Transverse colon (tissue), 4 donors: ENCODE measurements at places on chromosomes 1 and 21. TPM values are rescaled to one million over a fixed set of nuclear protein-coding genes. Genes with fewer than 3 reads are reported as not detected.

TFF2 gene
- total RNA-seq, result not detected

- DNase-seq, result no peak
- no peak overlapping the region for H3K4me3 ChIP-seq
- H3K27ac ChIP-seq, result no peak overlapping the region
- H3K27me3 ChIP-seq, result no peaks in the 10 kb centered on the region
- H3K36me3 ChIP-seq, result no peaks in the 10 kb centered on the region
- H3K4me1 ChIP-seq, result no peaks in the 10 kb centered on the region
Observed at GRCh38 chr1:88922214-88922613, 30.8 kb upstream of the GTF2B start.

- peaks cover 47% of the 10 kb centered on the region for H3K36me3 ChIP-seq
- H3K4me3 ChIP-seq, result no peak overlapping the region
Observed at GRCh38 chr1:55144886-55145285, 70.3 kb downstream of the USP24 start.

DNA sequence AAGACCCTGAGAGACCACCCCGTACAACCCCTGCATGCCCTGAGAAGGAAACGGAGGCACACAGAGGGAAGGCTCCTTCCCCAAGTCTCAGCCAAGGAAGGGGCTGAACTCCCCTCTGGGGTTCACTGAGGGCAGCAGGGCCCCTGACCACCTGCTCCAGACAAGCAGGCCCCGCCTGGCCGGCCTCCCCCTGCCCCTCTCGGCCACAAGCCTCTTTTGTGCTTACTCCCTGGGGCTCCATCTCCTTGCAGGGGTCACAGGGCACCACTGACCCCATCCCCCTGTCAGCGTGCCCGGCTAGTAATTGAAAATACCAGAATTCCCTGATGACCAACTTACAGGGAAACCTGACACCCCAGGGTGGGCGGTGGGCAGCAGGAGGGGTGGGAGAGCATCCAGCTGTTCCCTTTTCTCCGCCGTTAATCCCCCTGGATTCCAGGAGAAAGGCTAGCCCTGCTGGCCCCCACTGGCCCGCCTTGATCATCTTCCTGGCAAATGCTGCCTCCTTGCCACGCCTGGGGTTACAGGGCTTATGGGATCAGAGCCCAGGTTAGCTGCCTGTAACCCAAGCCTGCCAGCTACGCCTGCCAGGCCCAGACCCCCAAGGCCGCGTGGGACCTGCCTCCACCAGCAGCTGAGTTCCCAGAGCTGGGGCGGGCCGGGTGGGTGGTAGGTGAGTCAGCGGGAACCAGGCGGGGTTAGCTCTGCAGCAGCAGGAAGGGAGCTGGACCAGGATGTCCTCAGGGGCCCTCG, 96.1 kb downstream of the LACTBL1 start:
- H3K4me3 ChIP-seq, result no peak overlapping the region
- DNase-seq, result no peak
- no peaks in the 10 kb centered on the region for H3K36me3 ChIP-seq
- H3K27ac ChIP-seq, result no peak overlapping the region
- no peaks in the 10 kb centered on the region for H3K4me1 ChIP-seq

DNA sequence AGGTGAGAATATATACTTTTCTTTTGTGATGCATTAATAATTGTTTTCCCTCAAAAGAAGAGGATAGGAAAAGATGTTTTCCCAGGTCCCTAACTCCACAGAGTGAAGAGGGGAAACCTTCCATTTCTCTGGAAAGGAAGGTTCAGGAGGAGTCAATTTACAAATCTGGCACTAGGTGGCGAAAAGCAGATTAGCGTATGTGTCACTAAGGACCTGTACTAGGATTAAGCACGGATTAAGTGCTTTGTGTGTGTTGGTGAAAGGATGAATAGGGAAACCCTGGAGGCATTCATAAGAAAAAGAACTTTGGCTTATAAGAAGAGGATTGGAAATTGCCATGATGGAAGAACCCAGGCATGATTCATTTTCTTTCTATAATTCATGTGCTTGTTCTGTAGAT, 410.1 kb upstream of the PLXNA2 start:
- H3K36me3 ChIP-seq, result no peaks in the 10 kb centered on the region
- H3K4me3 ChIP-seq, result no peak overlapping the region
- no peak overlapping the region for H3K27ac ChIP-seq
- H3K27me3 ChIP-seq, result no peaks in the 10 kb centered on the region

DNA sequence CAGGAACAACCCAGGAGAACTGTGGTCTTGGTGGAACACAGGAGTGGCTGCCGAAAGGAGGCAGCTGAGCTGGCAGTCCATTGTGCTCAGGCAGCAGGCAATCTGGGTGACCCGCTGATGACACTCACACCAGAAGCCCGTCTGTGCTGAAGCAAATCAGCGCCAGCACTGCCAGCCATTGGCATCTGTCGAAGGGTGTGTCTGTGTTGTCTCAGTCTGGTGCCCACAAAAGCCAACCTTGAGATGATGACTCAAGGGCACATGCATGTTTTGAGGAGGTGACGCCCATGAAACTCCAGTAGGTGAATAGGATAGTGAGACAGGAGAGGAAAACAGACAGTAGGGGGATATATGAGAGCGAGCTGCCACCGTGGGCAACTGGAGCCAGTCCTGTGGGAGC, 167.3 kb downstream of the KAZN start:
- no peaks in the 10 kb centered on the region for H3K27me3 ChIP-seq
- H3K36me3 ChIP-seq, result no peaks in the 10 kb centered on the region
- no peak overlapping the region for H3K27ac ChIP-seq
- H3K4me3 ChIP-seq, result no peak overlapping the region
- no peak for DNase-seq

GRCh38 chr1:16115468-16115983, 40.3 kb downstream of the EPHA2 start:
- no peaks in the 10 kb centered on the region for H3K27me3 ChIP-seq
- H3K4me3 ChIP-seq, result no peak overlapping the region
- H3K4me1 ChIP-seq, result no peaks in the 10 kb centered on the region
- H3K27ac ChIP-seq, result no peak overlapping the region
